ENCODE measurements at places on chromosomes 6 and 20.

DNA sequence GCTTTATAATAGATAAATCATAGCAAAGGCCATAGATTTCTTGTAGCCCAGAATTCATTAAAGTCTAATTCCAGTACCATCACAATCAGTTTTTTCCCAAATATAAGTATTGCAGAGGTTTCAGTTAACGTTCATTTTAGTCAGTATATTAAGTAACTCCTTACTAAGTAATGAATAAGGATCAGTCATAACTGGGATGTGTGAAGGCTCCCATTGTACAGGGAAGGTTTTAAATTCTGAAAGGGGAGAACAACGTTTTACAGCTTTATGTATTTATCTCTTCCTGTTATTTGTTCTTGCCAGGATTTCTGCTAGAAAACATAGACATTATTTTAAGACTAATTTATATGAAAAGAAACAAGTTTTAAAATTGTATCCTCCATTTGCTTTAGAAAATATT is 215.5 kb upstream of the LAMP5 start:
- no peak for DNase-seq

DNA sequence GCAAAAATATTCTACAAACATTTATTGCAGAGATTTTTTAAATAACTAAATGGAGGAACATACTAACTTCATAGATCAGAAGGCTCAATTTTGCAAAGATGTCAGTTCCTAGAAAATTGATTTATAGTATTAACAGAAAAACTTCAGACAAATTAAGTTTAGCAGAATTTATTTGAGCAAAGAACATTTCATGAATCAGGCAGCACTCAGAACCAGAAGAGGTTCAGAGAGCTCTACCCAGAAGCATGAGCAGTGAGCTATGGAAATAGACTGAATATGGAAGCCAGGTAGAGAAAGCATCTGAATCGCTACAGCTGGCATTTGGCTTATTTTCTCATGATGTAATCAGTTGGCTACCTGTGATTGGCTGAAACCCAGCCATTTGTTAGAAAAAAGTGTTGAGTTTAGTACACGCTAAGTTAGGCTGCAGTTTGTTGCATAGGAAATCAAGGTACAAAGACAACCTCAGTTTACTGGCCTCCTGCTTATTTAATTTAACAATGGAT is 174.5 kb upstream of the TAB2 start:
- no peak for DNase-seq

GRCh38 chr6:28280595-28281287 is 631 bp upstream of the PGBD1 start:
- DNase-seq: no peak

- peak; percentile 47 for DNase-seq
Measured at GRCh38 chr20:50762435-50763220, 31.2 kb downstream of the PARD6B start.

GRCh38 chr20:5220321-5221060 is 93.7 kb downstream of the CDS2 start:
- DNase-seq: no peak

GRCh38 chr6:70107852-70108629 is 194.8 kb downstream of the COL9A1 start:
- no peak for DNase-seq

- DNase-seq: no peak
Measured at GRCh38 chr6:136777651-136778050, 14.6 kb downstream of the MAP3K5 start.

DNA sequence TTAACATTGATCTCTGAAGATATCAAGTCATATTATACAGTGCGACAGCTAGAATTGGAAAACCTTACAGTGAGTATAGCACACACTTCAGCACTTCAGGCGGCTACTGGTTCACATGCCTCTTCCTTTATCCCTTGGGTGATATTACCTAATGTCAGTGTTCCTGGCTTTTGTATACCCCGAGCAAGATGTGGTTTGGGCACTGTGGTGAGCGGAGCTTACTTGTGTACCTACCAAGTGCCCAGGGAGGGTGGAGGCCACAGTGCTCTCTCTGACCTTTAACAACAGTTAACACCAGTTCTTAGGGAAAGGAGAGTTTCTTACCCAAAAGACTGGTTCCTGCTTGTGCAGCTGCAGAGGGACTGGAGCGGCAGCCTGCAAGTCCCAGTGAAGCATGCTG is 64.4 kb downstream of the PTPN1 start:
- DNase-seq: no peak

DNA sequence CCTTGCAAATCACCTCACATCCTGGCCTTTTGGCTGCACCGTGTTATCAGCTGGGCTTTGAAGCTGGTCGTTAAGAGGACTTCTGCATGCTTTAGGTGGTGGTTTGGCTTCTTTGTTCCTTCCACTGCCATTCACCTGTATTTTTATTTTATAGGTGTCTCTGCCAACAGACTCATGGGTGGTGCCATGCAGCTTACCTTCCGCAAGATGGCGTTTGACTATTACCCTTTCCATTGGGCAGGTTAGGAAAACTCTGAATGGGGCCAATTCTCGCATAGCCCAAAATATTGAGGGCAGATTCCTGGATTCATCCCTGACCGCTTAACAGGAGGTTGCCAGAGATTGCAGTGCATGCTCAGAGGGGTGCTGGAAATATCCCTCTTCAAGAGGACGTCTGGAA is 32.4 kb downstream of the TAF11 start:
- DNase-seq: no peak

DNA sequence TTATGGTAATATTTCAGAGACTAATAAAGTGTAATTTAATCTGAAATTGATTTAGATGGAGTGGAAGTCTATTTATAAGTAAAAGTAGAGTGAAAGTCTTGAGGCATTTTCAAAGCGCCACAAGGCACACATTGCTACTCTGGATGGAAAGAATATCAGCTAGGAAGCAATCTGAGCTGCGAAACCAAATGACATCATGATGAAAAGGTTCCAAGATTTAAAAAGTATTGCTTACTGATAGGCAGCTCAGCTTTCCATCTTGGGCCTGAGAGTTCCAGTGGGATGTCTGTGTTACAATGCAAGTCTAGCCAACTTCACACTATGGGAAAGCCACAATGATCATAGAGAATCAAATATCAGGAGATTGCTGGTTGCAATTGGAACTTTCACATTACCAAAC is 126.9 kb upstream of the VGLL2 start:
- no peak for DNase-seq

DNA sequence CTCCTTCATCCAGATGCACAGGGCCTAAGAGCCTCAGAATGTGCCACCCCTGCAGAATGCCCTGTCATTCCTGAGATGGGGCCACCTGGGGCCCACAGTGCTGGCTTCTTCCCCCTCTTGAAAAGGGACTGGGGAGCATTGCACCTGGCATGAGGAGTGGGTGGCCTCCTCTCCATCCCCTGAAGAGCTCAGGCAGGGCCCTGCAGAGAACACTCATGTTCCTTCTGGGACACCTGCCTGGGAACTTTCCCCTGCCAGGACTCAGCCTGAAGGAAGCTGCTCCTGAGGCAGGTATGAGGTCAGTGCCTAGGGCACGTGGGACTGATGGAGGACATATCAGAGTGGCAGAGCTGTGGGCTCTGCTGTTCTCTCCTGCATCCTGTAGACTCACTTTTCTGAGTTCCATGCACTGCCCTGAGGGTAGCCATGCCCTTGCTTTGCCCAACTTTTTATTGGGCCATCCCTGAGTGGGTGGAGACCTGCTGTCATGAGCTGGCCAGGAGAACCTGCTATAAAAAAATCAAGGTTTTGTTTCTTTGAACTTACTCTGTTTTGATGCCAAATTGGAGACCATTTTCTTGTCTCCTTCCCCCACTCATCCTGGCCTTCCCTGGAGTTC is 19.5 kb downstream of the CCDC167 start:
- DNase-seq: no peak

DNA sequence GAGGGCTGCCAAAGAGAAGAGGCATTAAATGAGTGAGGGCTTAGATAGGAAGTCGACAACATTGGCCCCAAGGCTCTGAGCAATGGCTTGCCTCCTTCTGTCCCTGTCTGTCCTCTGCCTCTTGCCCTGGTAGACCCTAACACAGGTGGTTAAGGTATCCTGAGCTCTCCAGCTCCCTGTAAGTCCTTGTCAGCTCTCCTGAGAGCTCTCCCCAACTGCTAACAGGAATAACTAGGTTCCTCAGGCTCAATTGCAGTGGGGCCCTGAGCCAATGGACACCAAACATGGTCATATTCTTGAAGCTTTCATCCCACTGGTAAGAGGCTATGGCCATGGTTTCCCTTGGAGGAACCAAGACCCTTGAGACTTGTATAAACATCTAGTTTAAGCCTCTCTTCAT is 5.0 kb upstream of the CPNE1 start:
- no peak for DNase-seq

DNA sequence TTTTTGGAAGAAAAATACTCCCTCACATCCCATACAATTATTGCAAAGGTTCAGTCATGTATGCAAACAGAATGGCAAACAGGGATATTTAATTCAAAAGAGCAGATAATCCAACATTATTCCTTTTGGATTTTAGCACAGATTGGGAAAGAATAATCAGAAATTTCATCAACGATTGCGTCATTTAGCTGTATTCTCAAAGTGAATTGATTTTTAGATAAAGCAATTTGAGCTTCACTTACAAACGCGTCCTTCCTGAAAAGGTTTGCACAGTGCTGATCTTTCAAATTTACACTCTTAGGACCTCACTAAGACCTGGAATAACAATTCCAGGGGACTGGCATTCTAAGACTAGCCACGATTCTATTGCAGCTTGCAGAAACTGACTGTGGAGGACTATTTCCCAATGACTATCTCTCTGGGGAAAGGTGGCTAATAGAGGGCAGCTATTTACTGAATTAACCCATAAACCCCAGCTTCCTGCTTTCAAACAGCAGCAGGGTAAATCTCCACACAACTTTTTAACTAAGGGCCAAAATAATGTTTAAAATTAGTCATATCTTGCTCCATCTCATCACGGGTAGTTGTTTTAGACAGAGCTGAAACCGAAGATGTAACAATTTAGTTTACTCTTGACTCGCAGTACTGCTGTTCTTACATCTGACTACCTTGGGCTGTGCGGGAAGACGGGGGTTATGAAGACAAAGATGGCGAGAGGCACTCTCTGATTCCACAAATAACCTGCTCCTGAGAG is 131.2 kb upstream of the FAM184A start:
- no peak for DNase-seq

DNA sequence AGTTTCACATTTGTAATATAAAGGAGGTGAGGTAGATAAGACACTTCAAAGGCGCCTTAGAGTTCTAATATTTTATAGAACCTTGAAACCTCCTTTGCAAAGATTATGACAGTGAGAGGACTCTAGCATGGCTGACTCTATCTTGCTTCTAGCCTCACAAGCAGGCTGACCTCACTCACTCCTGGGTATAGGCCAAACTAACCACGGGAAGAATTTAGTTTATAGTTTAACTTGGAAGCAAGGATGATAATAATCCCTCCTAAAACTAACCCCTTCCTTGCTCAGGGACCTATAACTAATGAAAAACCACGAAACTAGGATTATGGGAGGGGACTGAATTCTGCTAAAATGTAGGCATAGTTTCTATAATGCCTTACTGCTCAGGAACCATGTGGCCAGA is 84.3 kb downstream of the FILIP1 start:
- DNase-seq: no peak

Data from uterus (tissue), 4 donors.